ENCODE measurements at places on chromosomes 2 and 18.

DNA sequence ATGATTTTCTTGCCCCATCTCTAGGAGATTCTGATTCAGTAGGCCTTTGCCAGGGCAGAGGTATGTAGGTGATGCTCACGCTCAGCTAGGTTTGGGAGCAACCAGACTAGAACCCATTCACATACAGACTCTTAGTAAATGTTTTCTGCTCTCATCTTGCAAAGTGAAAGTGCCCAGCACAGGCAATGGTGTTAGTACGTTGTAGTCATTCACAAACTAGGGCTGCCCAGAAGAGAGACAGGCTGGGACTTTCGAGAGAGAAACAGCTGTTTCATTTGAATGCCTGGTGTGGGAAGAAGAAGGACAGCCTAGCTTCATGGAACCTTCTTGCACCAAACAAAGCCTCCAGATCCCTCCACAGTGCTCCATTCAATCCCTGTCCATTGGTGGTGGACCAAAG lies 19.4 kb downstream of the DDX18 start:
- DNase-seq: no peak

GRCh38 chr2:113111121-113111520 lies 16.3 kb upstream of the IL1RN start:
- no peak for DNase-seq

DNA sequence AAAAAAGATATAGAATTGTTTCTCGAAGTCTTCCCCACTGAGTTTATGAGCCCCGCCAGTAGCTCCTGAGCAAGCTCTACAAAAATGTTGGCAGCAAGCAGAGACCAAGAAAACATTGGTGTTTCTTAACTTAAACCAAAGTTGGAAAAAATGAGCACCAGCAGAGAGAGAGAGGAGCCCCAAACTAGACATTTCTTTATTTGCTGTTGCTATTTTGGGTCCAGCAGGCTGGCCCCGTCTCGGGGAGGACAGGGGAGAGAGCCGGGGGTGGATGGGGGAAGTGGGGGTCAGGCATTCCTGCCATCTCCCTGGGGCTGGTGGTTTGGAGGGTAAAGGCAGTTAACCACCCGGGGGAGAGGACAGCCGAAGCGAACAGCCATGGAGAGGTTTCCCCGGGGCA lies 113.0 kb downstream of the DYSF start:
- DNase-seq: no peak

GRCh38 chr2:28981016-28981441 lies at the start of gene TOGARAM2:
Gene TOGARAM2, plus strand, starts transcription at chr2:28981298. Its CDS starts 13,537 bp downstream, at chr2:28994835.
- no peak for DNase-seq

DNA sequence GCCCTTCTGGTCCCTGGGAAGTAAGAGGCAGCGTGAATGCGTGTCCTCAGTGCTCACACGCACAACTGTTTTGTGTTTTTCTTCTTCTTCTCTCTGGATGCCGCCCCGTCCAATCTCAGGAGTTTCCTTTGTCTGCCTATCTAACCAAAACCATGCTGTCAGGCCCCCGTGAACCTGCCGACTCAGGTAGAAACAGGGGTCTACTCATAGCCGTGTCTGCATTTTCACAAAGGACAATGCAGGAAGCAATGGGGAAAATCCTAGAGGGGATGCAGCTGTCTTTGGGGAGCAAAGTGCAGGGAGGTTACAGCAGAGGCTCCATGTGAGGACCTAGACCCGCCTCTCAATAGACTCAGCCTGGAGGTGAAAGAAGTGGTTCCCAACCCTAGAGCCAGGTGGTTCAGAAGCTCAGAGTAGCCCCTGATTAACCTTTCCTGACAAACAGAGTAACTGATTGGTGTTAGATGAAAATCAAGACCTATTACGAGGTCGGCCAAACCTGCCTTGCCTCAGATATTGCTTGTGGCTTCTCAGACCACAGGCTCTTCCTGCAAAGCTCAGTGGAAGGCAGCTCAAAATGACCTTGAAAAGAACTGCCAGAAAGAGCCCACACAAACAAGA lies 49.3 kb downstream of the CD226 start:
- peak; percentile 72 for DNase-seq

DNA sequence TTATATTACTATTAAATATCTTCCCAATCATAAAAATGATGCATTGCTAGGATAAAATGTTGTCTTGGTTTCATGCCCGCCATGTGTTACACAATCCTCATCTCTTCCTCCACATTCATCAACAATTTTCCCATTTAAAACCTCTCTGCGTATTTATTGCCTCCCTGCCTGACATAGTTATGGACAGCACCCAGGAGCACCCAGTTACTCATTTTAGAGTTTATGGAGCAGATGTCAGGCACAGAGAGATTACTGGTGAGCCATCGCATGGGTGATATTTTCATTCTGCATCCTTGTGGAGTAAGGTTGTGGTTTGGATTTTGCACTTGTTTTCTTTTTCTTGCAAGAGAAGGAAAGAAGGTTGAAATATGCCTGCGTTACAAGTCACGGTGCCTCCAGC lies 116.7 kb upstream of the NPAS2 start:
- no peak for DNase-seq

Measured in activated CD4-positive, alpha-beta T cell treated with anti-CD3 and anti-CD28 coated beads, Interleukin-2, Interleukin-6, amounts not matched to agents 100 ng/mL and 50 ng/mL, durations not matched to agents 16 hours and 8 hours (primary cell).